ENCODE measurements at places on chromosomes 13 and 19. TPM values are rescaled to one million over a fixed set of nuclear protein-coding genes. Genes with fewer than 3 reads are reported as not detected.

GRCh38 chr19:30091456-30091855, 149.4 kb downstream of the URI1 start:
- H3K36me3 ChIP-seq: no peaks in the 10 kb centered on the region
- H3K4me1 ChIP-seq: no peaks in the 10 kb centered on the region
- no peak overlapping the region for H3K27ac ChIP-seq
- H3K4me3 ChIP-seq: no peak overlapping the region

IGFL3 gene
- total RNA-seq: not detected

SPTBN4 gene
- 2.8 TPM for total RNA-seq

DNA sequence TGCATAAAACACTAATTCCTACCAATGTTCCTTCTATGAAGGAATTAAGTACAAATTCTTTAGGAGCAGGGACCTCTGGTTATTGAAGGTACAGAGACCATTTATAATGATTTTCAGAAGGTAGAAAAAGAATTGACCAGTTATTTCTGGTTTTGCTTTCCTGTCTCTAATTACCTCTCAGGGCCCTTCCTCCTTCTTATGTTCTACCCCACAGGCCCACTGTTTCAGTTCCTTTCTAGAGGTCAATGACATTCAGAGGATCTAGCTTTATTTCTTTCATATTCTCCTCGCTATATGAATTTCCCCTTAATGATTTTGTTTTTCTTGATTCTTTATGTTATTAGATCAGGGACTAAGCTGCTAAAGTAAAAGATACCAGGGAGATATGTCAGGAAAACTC, 345.0 kb upstream of the SPRY2 start:
- DNase-seq: no peak
- no peaks in the 10 kb centered on the region for H3K27me3 ChIP-seq
- H3K4me3 ChIP-seq: no peak overlapping the region
- H3K27ac ChIP-seq: no peak overlapping the region

- H3K4me3 ChIP-seq: peak overlapping the region; percentile 98
- H3K36me3 ChIP-seq: peaks cover 3% of the 10 kb centered on the region
- peaks cover 59% of the 10 kb centered on the region for H3K4me1 ChIP-seq
- no peaks in the 10 kb centered on the region for H3K27me3 ChIP-seq
- H3K27ac ChIP-seq: peak overlapping the region; percentile 95
Observed at GRCh38 chr13:93227878-93228642, 1.5 kb downstream of the GPC6 start.

EBI3 gene
- not detected for total RNA-seq

CLEC11A gene
- 5.4 TPM for total RNA-seq

RAB3D gene
- 43.9 TPM for total RNA-seq

ZNF845 gene
- total RNA-seq: 10.3 TPM

GRCh38 chr13:74931698-74932433, 550.1 kb downstream of the TBC1D4 start:
- no peak overlapping the region for H3K4me3 ChIP-seq
- no peak for DNase-seq
- no peak overlapping the region for H3K27ac ChIP-seq
- H3K27me3 ChIP-seq: no peaks in the 10 kb centered on the region

- peaks cover 4% of the 10 kb centered on the region for H3K4me1 ChIP-seq
- no peak for DNase-seq
- H3K27me3 ChIP-seq: peaks cover 9% of the 10 kb centered on the region
- no peaks in the 10 kb centered on the region for H3K36me3 ChIP-seq
- H3K27ac ChIP-seq: no peak overlapping the region
Observed at GRCh38 chr13:27012482-27013197, 159.0 kb downstream of the USP12 start.

GRCh38 chr13:44434766-44435141, 61.1 kb downstream of the SERP2 start:
- H3K27ac ChIP-seq: peak overlapping the region; percentile 88
- H3K4me1 ChIP-seq: peaks cover 40% of the 10 kb centered on the region
- H3K27me3 ChIP-seq: no peaks in the 10 kb centered on the region
- no peak for DNase-seq
- peaks cover 21% of the 10 kb centered on the region for H3K36me3 ChIP-seq
